Spinal cord (tissue), 10 donors: ENCODE measurements at places on chromosomes 3 and 15. TPM values are rescaled to one million over a fixed set of nuclear protein-coding genes. Genes with fewer than 3 reads are reported as not detected.

DNA sequence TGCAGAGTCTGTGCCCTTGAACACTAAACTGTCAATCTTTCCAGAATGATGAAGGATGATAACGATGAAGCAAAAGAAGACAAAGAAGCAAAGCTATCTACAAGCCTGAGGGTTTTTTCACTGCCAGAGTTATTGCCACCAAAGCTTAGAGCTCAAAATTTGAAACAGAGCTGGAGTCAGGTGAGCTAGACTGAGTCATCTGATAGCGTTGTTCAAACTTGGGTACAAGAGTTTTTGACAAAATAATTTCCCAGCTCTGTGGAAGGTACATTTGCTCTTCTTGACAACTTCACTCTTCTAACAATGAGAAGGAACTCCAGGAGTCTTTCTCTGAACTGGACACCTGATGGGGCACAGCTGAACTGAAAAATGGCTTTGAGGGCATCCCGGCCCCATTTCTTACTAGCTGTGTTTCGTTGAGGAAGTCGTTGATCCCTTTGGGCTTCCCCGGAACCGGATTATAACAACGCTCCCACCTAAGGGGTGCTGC is 715 bp downstream of the MCCC1 start:
- no peak for DNase-seq
- peak overlapping the region; percentile 94 for H3K27ac ChIP-seq
- peak overlapping the region; percentile 97 for H3K4me3 ChIP-seq
- H3K36me3 ChIP-seq: peaks cover 6% of the 10 kb centered on the region

- H3K4me1 ChIP-seq: no peaks in the 10 kb centered on the region
- no peaks in the 10 kb centered on the region for H3K36me3 ChIP-seq
- no peak for DNase-seq
- no peak overlapping the region for H3K27ac ChIP-seq
Observed at GRCh38 chr3:79111375-79112052, 656.3 kb downstream of the ROBO1 start.

GRCh38 chr15:52579852-52580251 is 11.0 kb upstream of the ARPP19 start:
- no peaks in the 10 kb centered on the region for H3K36me3 ChIP-seq
- no peaks in the 10 kb centered on the region for H3K4me1 ChIP-seq
- H3K4me3 ChIP-seq: no peak overlapping the region
- no peaks in the 10 kb centered on the region for H3K27me3 ChIP-seq

- no peak for DNase-seq
- no peak overlapping the region for H3K4me3 ChIP-seq
- no peak overlapping the region for H3K27ac ChIP-seq
- H3K4me1 ChIP-seq: no peaks in the 10 kb centered on the region
Observed at GRCh38 chr15:36617529-36618196, 38.2 kb downstream of the CDIN1 start.

Gene ATP2B2
- total RNA-seq: 25.2 TPM

Gene RCN2
- total RNA-seq: 103 TPM

GRCh38 chr15:40877694-40878093 is 3.7 kb upstream of the RHOV start:
- H3K4me1 ChIP-seq: peaks cover 15% of the 10 kb centered on the region
- DNase-seq: no peak
- H3K27me3 ChIP-seq: no peaks in the 10 kb centered on the region
- H3K4me3 ChIP-seq: no peak overlapping the region

- H3K4me1 ChIP-seq: peaks cover 15% of the 10 kb centered on the region
- no peak overlapping the region for H3K27ac ChIP-seq
- no peaks in the 10 kb centered on the region for H3K27me3 ChIP-seq
Observed at GRCh38 chr3:45656575-45657363, 32.4 kb upstream of the SACM1L start.

DNA sequence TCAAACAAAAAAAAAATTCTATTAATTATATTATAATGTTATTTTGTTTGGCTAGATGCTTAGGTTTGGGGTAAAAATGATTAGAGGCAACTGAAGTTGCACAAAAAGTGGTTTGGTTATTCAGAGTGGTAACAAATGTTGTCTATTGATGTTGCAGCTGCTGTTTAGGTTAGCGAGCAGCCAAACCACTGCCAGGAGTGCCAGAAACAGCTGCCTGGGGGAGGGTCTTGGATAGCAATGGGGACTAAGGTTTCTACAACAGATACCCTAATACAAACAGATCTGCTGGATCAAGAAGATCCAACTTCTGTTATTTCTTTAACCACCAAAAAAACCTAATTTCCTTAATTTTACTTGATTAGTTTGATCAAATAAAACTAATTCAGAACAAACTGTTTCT is 26.6 kb downstream of the BTLA start:
- H3K4me3 ChIP-seq: no peak overlapping the region
- no peaks in the 10 kb centered on the region for H3K36me3 ChIP-seq
- H3K4me1 ChIP-seq: no peaks in the 10 kb centered on the region
- no peaks in the 10 kb centered on the region for H3K27me3 ChIP-seq

Gene SUCNR1
- 0.44 TPM for total RNA-seq

Gene GRK7
- 0.22 TPM for total RNA-seq

Gene BTLA
- 0.06 TPM for total RNA-seq

- no peak for DNase-seq
- no peaks in the 10 kb centered on the region for H3K27me3 ChIP-seq
- no peaks in the 10 kb centered on the region for H3K4me1 ChIP-seq
- no peaks in the 10 kb centered on the region for H3K36me3 ChIP-seq
- no peak overlapping the region for H3K4me3 ChIP-seq
- no peak overlapping the region for H3K27ac ChIP-seq
Observed at GRCh38 chr3:145094355-145094941, 1066.5 kb downstream of the PLOD2 start.

- no peaks in the 10 kb centered on the region for H3K4me1 ChIP-seq
- no peaks in the 10 kb centered on the region for H3K36me3 ChIP-seq
- H3K27ac ChIP-seq: no peak overlapping the region
- H3K4me3 ChIP-seq: no peak overlapping the region
- no peaks in the 10 kb centered on the region for H3K27me3 ChIP-seq
Observed at GRCh38 chr3:55731741-55732140, 244.6 kb upstream of the WNT5A start.

DNA sequence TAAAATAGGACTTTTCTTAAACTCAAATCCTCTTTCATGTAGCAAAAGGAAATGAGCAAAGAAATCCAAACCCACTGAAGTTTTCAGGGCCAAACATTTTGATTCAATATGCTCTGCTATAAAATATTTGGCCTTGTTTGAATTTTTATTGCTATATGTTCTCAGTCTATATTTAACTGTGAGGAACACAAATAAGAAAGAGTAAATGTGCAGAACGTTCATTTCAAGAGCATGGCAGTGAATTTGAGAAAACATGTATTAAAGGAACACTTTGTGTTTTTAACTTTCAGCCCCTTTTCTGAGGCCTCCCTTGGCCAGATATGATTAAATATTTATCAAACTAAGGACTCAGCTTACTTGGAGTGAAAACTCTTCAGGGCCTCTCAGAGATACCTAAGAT is 124.7 kb upstream of the CCNL1 start:
- no peaks in the 10 kb centered on the region for H3K4me1 ChIP-seq
- H3K27ac ChIP-seq: no peak overlapping the region
- DNase-seq: no peak
- no peaks in the 10 kb centered on the region for H3K27me3 ChIP-seq
- H3K36me3 ChIP-seq: no peaks in the 10 kb centered on the region

Gene SERPINI2
- 5.7 TPM for total RNA-seq

DNA sequence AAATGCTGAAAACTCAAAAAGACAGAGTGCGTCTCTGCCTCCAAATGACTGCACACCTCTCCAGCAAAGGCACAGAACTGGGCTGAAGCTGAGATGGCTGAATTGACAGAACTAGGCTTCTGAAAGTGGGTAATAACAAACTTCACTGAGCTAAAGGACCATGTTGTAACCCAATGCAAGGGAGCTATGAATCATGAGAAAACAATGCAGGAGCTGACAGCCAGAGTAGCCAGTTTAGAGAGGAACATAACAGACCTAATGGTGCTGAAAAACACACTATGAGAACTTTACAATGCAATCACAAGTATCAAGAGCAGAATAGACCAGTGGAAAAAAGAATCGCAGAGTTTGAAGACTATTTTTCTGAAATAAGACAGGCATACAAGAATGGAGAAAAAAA is 10.1 kb upstream of the AVEN start:
- no peaks in the 10 kb centered on the region for H3K36me3 ChIP-seq
- H3K4me3 ChIP-seq: no peak overlapping the region
- H3K27ac ChIP-seq: no peak overlapping the region
- DNase-seq: no peak
- no peaks in the 10 kb centered on the region for H3K27me3 ChIP-seq

- DNase-seq: no peak
- no peaks in the 10 kb centered on the region for H3K4me1 ChIP-seq
- H3K27me3 ChIP-seq: no peaks in the 10 kb centered on the region
- no peak overlapping the region for H3K27ac ChIP-seq
Observed at GRCh38 chr15:61946778-61947177, 113.5 kb downstream of the VPS13C start.

DNA sequence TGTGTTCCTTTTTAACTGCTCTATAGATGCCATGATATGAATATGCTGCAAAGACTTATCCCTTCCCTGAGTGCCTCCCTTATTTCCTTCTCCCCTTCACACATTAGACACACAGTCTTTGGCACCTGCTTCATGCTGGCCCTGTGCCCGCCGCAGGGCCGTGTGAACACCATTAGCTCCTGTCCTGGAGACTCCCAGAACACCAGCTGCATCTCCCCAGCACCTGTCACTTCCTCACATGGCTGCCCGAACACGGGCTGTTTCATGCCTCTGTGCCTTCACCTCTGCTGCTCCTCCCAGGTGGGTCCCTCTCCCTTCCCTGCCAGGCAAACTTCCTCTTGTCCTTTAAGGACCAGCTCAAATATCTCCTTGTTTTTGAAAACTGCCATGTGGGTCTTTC is 40.5 kb upstream of the SEC13 start:
- H3K27me3 ChIP-seq: no peaks in the 10 kb centered on the region
- peaks cover 26% of the 10 kb centered on the region for H3K4me1 ChIP-seq
- peaks cover 46% of the 10 kb centered on the region for H3K36me3 ChIP-seq

GRCh38 chr3:12345141-12345561 is 56.3 kb downstream of the PPARG start:
- no peak for DNase-seq
- no peaks in the 10 kb centered on the region for H3K27me3 ChIP-seq
- no peaks in the 10 kb centered on the region for H3K36me3 ChIP-seq
- no peak overlapping the region for H3K4me3 ChIP-seq

- H3K4me3 ChIP-seq: no peak overlapping the region
- DNase-seq: no peak
- no peaks in the 10 kb centered on the region for H3K4me1 ChIP-seq
- H3K27ac ChIP-seq: no peak overlapping the region
- no peaks in the 10 kb centered on the region for H3K27me3 ChIP-seq
Observed at GRCh38 chr3:171077261-171077660, 50.7 kb upstream of the SLC2A2 start.

DNA sequence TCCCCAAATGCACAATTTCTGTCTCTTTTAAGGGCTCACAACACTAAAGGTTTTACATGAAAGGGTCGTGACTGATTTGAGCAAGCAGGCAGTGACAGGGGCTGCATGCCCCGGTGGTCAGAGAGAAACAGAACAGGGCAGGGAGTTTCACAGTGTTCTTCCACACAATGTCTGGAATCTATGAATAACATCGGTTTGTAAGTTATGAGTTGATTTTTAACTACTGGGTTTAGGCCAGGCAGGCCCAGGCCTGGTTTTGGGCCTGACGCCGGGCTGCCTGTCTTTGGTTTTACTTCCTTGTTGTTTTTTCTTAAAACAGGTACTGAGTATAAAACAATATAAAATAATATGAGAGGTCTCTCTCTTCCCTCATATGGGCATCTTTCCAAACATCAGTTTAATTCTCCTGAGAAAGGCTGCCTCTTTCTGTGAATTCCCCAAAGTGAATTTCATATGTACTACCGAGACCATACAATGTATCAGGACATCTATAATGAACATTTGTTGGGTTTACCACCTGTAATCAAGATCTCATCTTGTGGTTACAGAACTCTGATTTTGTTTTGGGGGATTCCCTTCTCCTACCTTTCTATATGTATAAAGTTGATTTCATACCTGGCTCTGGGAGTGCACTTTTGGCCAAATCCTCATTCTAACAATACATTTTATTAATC is 74.4 kb downstream of the CD200 start:
- H3K27ac ChIP-seq: no peak overlapping the region
- no peaks in the 10 kb centered on the region for H3K36me3 ChIP-seq
- H3K4me1 ChIP-seq: peaks cover 4% of the 10 kb centered on the region
- DNase-seq: no peak

DNA sequence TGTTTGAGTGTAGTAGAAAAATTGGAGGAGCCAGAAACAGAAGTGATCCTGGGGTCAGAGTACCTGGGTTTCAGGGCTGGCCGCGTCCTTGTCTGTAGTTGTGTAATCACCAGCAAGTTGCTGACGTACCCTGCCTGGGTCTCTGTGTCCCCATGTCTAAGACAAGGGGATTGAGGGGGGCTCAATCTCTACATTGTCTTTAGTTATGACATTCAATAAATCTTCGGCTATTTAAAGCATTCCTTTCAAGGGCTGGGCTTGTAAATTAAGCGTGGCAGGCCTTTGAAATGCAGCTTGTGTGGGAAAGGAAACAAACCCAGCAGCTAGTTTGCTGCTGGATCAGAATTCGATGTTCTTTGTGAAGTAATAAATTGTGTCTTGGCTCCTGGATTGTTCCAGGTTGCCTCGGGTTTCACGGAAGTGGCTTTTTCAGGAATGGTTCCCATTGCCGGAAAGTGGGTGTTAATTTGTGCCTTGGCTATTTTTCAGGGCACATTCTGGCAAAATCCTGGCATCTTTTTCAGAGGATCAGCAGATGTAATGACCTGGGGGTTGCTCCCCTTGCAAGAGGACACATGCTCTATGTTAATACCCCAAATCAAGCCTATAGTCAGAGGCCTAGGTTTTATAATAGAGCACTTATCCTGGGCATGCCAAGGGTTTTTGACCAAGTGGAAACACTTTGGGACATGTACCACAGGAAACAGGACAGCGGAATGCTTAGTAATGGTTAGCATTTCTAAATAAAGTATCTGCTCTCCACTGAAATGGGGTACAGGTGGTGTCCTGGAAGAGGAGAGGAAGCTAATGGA is 294.8 kb upstream of the NR2E3 start:
- H3K4me1 ChIP-seq: no peaks in the 10 kb centered on the region
- peak overlapping the region; percentile 8 for H3K27ac ChIP-seq
- no peaks in the 10 kb centered on the region for H3K27me3 ChIP-seq

Gene ARL8B
- 53.9 TPM for total RNA-seq

- no peak overlapping the region for H3K27ac ChIP-seq
- peaks cover 15% of the 10 kb centered on the region for H3K36me3 ChIP-seq
- H3K4me3 ChIP-seq: no peak overlapping the region
- no peaks in the 10 kb centered on the region for H3K27me3 ChIP-seq
- peaks cover 23% of the 10 kb centered on the region for H3K4me1 ChIP-seq
- peak; percentile 45 for DNase-seq
Observed at GRCh38 chr3:53083521-53083920, 37.6 kb upstream of the SFMBT1 start.

DNA sequence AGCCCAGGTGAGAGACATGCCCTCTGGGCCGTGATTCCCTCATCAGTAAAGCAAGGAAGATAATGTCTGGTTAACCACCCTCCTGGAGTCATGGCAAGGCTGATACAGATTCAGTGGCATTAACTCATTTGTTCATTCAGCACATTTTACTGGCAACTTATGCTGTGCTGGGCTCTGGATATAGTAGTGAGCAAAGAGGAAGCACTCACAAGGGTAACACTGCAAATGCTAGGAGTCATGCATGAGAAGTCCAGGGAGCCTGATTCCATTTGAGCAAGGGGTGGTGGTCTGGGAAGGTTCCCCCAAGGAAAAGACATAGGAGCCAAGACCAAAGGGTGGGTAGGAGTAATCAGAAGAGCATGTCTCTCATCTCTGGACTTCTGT is 50.2 kb downstream of the SMAD3 start:
- H3K4me3 ChIP-seq: no peak overlapping the region
- no peaks in the 10 kb centered on the region for H3K27me3 ChIP-seq
- no peaks in the 10 kb centered on the region for H3K36me3 ChIP-seq
- H3K27ac ChIP-seq: no peak overlapping the region
- no peak for DNase-seq

GRCh38 chr15:52324109-52324508 is 28.5 kb upstream of the MYO5C start:
- DNase-seq: no peak
- H3K4me1 ChIP-seq: no peaks in the 10 kb centered on the region
- no peaks in the 10 kb centered on the region for H3K27me3 ChIP-seq
